Activated naive CD8-positive, alpha-beta T cell treated with anti-CD3 and anti-CD28 coated beads, Interleukin-2, amount 10 ng/mL, durations not matched to agents 7 days and 5 days (primary cell): ENCODE measurements at places on chromosomes 2 and 18. TPM values are rescaled to one million over a fixed set of nuclear protein-coding genes. Genes with fewer than 3 reads are reported as not detected.

Gene APOB
- total RNA-seq: not detected

DNA sequence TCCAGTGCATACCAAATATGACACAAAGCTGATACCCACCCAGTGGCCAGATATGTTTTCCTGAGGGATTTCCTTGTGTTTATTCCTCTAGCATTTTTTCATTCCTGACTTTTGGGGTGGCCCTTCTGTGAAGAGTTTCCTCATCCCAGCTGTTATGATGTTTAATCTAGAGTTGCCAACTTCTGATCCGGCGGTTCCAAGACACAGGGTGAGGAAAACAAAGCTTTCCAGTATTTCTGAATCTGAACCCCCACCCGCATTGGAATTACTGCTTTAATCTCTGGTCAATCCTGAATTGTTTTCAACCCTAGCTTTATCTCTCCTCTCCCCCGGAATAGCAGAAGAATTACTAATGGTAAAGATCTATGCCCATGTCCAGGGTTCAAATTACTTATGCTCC is 39.2 kb upstream of the PNPT1 start:
- no peak for DNase-seq

DNA sequence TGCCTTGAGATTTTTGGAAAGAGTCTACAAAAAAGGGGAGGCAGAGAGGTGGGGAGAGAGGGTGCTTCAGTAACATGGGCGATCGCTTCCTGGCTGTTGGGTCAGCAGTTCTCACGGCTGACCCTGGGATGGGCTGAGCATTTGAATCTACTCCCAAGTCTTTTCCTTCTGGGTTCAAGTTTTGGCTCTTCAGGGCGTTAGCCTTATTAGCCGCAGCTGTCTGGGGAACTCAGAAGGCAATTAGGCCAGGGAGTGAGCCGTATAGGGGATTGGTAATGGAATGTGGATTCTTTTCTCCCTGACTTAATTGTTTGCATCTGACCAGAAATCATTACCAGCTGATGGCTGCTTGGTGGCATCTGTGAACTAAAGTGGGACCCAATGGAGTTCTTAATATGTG is 250.5 kb upstream of the SKOR2 start:
- no peak for DNase-seq

GRCh38 chr2:62505750-62506420 is at the start of gene TMEM17:
Gene TMEM17 (minus strand): TSS chr2:62506195. CDS start chr2:62506129, 66 bp downstream.
- peak; percentile 52 for DNase-seq

GRCh38 chr18:57627488-57627887 is 5.9 kb upstream of the NARS1 start:
- no peak for DNase-seq

DNA sequence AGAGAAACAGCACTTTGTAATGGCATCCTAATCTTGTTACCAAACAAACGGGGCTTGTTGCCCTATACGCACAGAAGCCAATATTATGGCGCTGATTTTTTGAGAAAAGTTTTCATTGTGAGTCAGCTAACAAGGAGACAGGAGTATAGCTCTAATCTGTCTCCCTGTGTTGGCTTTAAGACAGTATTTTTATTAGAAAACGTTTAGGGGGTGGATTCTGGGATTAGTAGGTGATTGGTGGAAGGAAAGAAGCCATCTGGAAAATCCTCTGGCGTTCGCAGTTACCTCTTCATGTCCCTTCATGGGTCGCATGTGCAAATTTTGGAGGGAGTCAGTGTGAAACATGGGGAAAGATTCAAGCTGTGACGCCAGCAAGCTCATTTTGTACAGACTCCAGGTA is 698 bp upstream of the TMEM237 start:
- no peak for DNase-seq
